ENCODE measurements at places on chromosomes 6 and 20.

DNA sequence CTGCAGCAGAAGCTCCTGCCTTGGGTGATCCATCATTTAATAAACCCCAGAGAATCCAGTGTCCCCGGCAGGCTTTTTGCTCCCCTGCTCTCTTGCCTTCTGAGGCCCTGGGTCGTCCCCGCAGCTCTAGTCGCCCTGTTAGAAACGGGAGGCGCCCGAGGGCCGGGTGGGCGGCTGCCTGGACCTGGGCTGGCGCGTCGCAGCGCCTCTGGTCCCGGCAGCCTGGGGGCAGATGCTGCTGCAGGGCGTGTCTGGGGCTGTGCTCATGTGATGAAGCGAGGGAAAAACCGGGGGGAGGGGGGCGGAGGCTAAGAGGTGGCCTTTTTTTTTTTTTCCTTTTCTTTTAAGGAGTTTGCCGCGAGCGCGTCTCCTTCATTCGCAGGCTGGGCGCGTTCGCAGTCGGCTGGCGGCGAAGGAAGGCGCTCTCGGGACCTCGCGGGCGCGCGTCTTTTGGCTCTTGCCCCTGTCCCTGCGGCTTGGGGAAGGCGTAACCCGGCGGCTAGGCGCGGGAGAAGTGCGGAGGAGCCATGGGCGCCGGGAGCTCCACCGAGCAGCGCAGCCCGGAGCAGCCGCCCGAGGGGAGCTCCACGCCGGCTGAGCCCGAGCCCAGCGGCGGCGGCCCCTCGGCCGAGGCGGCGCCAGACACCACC is 394 bp downstream of the AKAP12 start:
- DNase-seq, result peak; percentile 87

GRCh38 chr20:59004763-59005522 is 2.1 kb downstream of the CTSZ start:
- no peak for DNase-seq

GRCh38 chr6:167704396-167704901 is 122.3 kb upstream of the AFDN start:
- DNase-seq, result peak; percentile 3

DNA sequence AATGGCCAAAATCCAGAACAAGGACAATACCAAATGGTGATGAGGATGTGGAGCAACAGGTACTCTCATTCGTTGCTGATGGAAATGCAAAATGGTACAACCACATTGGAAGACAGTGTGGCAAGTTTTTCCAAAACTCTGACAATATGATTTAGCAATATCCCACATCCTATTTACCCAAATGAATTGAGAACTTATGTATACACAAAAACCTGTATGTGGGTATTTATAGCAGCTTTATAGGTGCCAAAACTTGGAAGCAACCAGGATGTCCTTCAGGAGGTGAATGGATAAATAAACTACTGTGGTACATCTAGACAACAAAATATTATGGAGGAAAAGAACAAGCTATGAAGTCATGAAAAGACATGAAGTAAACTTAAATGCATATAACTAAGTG is 156.5 kb downstream of the TFAP2A start:
- no peak for DNase-seq

- peak; percentile 42 for DNase-seq
Measured at GRCh38 chr6:31689249-31690110, 8.6 kb upstream of the LY6G5C start.

GRCh38 chr6:31888276-31889258 is 8.9 kb downstream of the EHMT2 start:
- DNase-seq, result peak; percentile 50

DNA sequence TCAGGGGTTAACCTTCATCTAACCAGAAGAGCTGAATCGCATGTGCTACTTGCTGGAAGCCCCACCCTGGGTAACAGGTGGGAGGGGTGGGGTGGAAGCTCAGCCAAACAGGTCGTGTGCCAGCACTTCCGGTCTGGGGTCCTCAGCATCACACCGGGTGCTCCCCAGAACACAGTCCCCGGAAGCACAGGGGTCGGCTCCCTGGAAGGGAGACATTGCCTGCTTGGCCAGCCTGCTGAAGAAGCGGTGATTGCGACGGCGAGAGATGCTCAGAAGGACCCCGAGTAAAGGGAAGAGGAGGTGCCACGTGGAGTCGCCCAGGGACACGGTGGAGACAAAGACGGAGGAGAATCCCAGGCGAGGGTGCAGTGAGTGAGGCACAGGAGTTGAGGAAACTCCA is 36.5 kb downstream of the MYT1 start:
- DNase-seq, result no peak

DNA sequence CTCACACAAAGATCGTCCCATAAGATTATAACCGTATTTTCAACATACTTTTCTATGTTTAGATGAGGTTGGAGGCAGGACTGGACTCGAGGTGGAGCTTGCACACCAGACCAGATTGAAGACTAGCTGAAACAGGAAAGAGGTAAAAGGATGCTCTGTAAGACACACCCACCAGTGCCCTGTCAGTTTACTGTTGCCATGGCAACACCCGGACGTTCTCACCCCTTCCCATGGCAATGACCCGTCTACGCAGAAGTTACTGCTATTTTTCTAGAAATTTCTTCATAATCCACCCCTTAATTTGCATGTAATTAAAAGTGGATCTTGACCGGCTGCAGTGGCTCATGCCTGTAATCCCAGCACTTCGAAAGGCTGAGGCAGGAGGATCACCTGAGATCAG is 13.6 kb upstream of the SRSF6 start:
- no peak for DNase-seq

DNA sequence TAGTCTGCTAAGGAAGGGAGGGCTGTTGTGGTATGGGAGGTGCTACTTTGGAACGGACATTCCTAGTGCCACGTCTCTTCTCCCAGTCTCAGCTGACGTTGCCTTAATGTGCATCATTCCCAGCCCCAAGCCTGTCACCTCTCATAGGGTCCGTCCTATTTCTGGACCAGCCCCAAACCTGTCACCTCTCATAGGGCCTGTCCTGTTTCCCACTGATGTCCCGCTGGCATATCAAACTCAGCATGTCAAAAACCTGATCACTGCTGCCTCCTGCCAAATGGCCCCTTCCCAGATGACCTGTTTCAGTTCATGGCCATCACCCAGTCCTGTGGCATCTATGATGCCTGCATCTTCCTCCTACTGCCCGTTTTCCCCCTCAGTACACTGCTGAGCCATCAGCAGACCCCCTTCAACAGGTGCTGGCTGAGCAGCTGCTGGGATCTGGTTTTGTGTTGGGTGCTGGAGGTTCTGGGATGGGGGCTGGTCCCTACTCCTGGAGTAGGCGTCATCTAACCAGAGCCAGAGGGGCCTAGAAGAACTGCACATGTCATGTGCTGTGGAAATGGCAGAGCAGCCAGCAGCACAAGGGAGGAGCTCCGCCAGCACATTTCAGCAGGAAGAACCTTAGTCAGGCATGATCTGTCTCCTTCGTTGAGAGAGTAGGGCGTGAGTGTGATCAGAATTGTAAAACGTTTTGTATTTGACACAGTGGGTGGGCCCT is 3.3 kb downstream of the ENTPD6 start:
- no peak for DNase-seq

- peak; percentile 78 for DNase-seq
Measured at GRCh38 chr20:63574156-63574828, at the start of gene HELZ2. Gene HELZ2, minus strand, starts transcription at chr20:63574239. Its CDS starts 1,854 bp downstream, at chr20:63572385.

DNA sequence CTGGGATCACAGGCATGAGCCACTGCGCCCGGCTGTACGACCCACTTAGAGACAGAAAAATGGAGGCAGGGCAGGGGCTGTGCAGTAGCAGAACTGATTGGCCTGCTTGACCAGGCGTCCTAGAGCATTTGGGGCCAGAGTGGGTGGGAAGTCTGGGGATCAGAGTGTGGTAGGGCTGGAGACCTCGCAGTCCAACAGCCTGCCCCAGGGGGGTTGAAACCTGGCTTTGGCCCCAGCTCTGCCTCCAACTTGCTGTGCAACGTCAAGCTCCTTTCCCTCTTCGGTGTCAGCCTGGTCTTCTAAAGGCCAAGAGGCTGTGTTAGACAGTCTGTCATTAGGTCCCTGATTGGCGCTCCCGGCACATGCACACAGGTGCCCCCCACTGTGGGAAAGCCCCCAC is 15.3 kb upstream of the SPDEF start:
- DNase-seq, result no peak

DNA sequence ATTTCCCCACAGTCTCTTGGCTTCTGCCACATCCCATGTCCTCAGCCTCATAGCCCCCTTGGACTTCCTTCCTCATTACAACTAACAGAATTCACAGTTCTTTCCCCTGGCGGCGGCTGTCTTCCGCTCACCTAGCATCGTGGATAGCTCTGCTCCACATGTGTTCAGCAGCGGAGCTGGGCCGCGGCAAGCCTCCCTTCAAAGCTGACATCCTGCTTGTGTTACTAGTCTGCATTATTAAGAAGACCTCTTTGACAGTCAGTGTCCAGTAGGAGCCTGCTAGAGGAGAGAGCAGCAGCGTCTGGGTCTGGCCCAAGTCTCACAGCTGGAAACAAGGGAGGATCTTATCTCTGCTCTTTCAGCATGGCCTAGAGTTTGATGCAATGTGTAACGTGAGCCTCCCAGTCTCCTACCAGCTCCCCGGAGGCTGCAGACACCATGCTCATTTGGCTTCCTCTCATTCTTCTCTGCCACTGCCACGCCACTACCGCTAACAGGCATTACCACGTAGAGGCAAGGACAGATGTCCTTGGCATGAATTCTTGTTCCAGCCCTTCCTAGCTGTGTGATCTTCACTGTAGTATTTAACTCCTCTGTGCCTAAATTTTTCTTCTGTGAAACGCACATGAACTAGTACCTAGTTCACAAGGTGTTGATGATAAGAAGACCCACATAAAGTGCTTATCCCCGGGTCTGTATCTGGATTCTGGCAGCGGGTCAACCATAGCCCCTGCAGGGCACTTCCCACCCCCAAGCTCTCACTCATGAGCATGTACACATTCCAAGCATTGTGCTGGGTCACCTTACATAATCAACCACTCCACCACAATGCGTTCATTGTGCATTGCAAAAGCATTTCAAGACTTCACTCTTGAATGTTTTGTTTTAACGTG is 107.1 kb upstream of the BACH2 start:
- peak; percentile 39 for DNase-seq

DNA sequence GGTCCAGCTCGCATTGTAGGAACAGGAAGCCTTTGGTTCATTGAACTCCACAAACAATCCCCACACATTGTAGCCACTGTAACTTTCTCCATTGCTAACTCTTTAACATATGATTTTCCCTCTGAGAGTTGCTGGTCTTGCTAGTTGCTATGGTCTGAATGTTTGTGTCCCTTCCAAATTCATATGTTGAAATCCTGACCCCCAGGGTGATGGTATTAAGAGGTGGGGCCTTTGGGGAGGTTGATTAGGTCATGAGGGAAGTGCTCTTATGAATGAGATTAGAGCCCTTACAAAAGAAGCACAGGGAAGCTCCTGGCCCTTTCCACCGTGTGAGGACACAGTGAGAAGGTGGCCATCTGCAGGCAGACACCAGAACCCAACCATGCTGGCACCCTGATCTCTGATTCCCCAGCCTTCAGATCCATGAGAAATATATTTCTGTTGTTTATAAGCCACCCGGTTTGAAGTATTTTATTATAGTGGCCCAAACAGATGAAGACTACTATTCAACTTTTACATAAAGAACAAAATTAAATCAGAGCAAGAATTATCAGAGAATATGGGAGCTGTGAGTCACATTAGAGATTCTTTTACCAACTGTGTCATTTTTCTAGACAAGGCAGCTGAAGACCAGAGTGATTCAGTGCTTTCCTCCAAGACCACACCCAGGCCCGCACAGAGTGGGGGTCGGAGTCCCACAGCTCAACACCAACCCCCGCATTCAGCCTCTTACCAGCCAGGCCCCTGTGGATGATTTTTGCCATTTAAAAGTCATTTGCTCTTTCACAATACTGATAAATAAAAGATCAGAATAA is 143.0 kb downstream of the SAMD5 start:
- DNase-seq, result no peak

GRCh38 chr6:116254297-116255056 is 602 bp upstream of the TSPYL4 start:
- DNase-seq, result no peak

GRCh38 chr6:50141100-50141499 is 91.4 kb upstream of the DEFB112 start:
- DNase-seq, result no peak
